Activated CD4-positive, alpha-beta T cell treated with anti-CD3 and anti-CD28 coated beads, Interleukin-2, amount 50 U/mL, for 24 hours (primary cell): ENCODE measurements at places on chromosomes 2 and 18.

DNA sequence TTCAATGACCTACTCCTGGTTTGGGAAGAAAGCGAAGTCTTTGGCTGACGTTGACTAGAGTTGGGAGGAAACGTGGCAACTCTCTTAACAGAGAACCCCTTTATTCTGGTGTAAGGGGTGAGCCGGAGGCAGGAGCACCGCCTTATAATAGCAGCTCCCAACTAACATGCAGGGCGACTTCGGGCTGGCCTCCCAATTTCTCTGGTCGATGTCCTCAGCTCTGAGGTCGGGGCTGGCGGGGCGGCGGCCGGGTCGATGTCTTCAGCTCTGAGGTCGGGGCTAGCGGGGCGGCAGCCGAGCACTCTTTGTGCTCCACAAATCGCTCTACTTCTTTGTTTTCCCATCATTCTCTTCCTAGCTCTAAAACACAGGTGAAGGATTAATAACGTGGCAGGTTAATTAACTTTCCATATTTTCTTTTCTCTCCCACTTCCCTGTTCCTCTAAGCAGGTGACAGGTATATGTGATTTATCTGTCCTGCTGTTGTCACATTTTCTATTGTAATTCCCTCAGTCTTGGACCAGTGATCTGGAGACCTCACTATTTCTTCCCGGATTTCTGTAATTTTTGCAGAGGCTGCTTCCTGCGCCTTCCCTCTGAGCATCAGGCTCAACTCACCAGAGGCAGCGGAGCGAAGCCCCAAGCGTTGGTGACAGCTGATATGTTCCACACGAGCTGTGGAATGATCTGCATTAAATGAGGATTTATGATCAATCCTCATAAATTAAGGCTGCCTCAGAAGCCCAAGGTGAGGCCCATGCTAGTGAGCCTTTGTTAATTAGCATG lies 64.3 kb downstream of the ACKR3 start:
- no peak for DNase-seq

DNA sequence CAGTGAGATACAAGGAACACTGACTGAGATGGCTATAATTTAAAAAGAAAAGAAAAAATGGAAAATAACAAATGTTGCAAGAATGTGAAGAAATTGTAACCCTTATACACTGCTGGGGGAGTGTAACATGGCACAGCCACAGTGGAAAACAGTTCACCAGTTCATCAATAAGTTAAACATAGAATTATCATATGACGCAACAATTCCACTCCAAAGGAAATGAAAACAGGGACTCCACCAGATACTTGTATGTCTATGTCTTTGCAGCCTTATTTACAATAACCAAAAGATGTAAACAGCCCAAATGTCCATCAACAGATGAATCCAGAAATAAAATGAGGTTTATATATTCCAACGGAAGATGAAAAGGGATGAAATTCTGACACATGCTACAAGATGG lies 30.8 kb downstream of the DDX18 start:
- DNase-seq = no peak

DNA sequence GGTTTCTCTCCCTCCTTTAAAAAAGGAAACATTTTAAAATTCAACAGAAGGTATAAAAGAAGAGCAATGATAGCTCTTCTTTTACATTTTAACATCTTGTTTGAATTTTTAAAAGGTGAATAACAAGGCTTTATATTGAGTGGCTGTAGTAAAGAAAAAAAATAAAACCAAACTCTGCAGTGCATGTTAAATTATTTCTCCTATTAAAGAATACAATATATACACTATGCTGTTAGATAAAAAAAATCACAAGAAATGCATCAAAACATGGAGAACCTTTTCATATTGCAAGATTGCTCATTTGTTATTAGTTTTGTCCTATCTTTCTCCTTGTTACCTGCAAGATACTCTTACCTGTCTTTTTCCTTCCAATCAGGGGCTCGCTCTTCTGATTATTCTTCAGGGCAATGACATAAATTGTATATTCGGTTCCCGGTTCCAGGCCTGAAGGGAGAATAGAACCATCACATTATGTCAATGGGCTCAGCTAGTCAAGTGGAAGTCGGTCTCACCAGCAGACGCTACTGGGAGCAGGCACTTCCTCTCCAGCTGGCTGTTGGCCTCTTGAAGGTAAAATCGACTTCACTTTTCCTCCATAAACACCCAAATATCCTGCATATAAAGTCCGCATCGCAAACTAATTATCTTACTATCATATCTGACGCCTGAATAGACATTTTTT lies 61.2 kb downstream of the ATIC start:
- DNase-seq = no peak

- DNase-seq = no peak
Observed at GRCh38 chr2:124024561-124025170, 421 bp upstream of the CNTNAP5 start.

GRCh38 chr2:8636041-8636491 lies 45.8 kb upstream of the ID2 start:
- no peak for DNase-seq

GRCh38 chr2:105082107-105082506 lies 44.2 kb downstream of the MRPS9 start:
- DNase-seq = no peak

GRCh38 chr18:79914614-79915160 lies 36.8 kb downstream of the SLC66A2 start:
- DNase-seq = no peak

GRCh38 chr2:170155723-170156253 lies 22.2 kb upstream of the MYO3B start:
- no peak for DNase-seq

GRCh38 chr2:172031536-172031935 lies 31.8 kb downstream of the METAP1D start:
- no peak for DNase-seq

- DNase-seq = no peak
Observed at GRCh38 chr2:215517391-215517790, 81.5 kb upstream of the FN1 start.

GRCh38 chr2:47560107-47560819 lies 157.3 kb downstream of the MSH2 start:
- DNase-seq = no peak

DNA sequence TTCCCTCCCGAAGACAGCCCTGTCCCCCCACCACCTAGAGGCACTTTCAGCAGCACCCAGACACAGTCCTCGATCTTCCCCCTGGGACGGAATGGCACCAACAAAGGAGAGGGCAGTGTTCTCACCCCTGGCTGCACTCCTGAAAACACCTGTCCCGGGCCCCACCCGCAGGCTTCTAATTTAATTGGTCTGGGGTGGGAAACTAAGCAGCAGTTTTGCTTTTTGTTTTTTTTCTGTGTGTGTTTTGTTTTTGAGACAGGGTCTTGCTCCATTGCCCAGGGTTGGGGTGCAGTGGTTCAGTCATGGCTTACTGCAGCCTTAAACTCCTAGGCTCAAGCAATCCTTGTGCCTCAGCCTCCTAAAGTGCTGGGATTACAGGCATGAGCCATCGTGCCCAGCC lies 38.4 kb upstream of the REL start:
- DNase-seq = no peak

- no peak for DNase-seq
Observed at GRCh38 chr2:142603759-142604158, 273.7 kb upstream of the KYNU start.

- no peak for DNase-seq
Observed at GRCh38 chr2:152781175-152781574, 62.8 kb downstream of the ARL6IP6 start.

DNA sequence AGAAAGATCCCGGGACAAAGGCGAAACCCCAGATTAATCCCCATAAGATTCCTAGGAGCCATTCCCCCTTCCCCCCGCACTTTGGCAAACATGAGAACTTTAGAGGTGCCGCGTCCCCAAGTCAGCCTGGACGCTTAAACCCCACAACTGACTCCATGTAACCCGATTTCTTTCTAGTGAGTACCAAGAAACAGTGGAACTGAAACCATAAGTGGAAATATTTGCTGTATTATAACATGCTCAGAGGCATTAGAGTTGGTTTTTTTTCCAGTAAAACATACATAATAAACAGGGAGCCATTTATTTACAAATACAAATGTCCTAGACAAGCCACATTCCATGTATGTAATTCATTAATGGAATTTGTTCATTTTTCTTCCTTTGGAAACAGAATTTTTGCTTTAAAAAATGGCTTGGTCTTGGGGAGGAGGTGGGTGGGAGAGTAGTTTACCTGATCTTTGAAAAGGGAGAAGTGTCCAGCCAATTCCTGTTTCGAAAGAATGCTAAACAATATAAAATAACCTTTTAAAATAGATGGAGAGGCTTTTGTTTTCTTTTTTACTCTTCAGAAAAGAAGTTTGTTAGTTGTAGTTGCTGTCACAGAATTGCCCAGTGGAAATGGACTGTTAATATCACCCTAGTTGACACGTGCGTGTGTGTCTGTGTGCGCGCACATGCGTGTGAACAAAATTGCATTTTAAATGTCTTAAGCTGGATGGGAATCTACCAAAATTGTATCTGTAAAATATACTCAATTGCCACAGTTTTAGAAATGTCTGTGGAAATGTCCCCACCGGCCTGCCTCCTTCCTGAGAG lies 10.6 kb downstream of the POU3F3 start:
- DNase-seq = no peak

DNA sequence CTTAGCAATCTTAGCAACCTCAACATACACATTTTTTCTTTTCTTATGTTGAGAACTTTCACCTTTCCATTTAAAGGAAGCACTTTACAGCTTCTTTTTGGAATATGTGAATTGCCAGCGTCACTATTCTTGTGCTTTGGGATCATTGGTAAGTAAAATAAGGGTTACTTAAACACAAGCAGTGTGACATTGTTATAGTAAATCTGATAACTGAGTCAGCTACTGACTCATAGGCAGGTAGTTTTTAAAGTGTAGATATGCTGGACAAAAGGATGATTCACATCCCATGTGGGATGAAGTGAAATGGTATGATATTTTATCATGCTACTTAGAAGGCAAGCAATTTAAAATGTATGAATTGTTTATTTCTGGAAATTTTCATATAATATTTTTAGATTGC lies 637.2 kb downstream of the DCDC2C start:
- DNase-seq = no peak

- no peak for DNase-seq
Observed at GRCh38 chr2:7685342-7686015, 768.3 kb downstream of the RNF144A start.

DNA sequence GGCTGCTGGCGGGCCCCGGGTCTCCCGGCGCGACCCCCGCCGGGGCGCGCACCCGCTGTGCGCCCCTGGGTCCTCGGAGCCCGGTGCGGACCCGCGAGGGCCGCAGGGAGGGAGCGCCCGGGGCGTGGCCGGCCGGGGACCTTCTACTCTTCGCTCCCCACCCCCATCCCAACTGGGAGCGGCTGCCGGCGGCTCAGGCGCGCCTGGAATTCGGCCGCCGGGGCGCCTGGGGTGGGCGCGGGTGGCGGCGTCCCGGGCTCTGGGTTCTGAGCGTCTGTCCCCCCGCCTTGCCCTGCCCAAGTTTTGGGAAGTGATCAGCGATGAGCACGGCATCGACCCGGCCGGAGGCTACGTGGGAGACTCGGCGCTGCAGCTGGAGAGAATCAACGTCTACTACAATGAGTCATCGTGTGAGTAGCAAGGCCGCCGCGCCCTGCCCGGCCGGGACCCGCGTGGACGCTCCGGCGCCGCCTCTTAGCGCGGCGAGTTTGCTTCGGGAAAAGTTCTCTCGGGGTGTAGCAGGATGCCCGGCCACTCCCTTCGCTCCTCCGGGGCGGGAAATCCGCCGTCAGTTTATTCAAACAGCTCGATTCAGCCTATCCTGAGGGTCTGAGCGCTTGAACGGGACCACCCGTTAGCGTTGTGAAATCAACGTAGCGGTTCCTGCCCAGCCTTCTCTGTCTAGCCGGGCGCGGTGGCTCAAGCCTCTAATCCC lies 502 bp downstream of the TUBB6 start:
- no peak for DNase-seq

- DNase-seq = no peak
Observed at GRCh38 chr2:104944495-104944894, 90.6 kb downstream of the POU3F3 start.

DNA sequence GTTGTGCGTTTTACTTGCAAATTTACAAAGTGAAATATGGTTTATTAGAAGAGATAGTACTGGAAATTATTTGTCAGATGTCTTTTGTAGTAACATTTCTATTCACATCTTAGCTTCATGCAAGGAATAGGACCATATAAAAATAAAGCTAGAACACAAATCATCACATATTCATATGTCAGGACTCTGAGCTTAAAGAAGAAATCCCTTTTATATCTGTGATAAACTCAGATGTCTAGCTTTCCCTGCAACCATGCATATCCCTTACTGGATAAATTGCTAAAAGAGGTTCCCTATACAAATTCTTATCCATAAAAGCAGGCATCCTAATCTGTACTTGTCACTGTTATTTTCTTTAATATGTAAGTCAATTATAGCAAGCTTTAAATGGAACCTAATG lies 178.5 kb downstream of the NRXN1 start:
- no peak for DNase-seq

DNA sequence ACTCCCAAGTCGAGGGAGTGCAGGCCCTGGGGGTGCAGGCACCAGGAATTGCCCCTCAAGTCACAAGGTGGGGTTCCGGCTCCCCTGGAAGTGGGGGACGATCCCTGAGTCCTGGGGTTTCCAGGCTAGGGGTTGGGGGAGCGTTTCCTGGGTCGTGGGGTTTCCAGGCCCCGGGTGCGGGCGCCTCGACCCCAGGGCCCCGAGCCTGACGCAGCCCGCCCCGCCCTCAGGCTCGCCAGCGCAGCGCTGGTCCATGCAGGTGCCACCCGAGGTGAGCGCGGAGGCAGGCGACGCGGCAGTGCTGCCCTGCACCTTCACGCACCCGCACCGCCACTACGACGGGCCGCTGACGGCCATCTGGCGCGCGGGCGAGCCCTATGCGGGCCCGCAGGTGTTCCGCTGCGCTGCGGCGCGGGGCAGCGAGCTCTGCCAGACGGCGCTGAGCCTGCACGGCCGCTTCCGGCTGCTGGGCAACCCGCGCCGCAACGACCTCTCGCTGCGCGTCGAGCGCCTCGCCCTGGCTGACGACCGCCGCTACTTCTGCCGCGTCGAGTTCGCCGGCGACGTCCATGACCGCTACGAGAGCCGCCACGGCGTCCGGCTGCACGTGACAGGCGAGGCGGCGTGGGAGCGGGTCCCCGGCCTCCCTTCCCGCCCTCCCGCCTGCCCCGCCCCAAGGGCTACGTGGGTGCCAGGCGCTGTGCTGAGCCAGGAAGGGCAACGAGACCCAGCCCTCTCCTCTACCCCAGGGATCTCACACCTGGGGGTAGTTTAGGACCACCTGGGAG lies 12.0 kb downstream of the SIGLEC15 start:
- DNase-seq = no peak

- DNase-seq = no peak
Observed at GRCh38 chr2:34909992-34910705, 1311.0 kb upstream of the FAM98A start.

- no peak for DNase-seq
Observed at GRCh38 chr2:223180463-223180862, 128.5 kb downstream of the KCNE4 start.
